Stimulated activated CD4-positive, alpha-beta T cell treated with anti-CD3 and anti-CD28 coated beads, TNF-alpha, amount 100 ng/mL, for 1 hour (primary cell): ENCODE measurements at places on chromosomes 5 and 9.

DNA sequence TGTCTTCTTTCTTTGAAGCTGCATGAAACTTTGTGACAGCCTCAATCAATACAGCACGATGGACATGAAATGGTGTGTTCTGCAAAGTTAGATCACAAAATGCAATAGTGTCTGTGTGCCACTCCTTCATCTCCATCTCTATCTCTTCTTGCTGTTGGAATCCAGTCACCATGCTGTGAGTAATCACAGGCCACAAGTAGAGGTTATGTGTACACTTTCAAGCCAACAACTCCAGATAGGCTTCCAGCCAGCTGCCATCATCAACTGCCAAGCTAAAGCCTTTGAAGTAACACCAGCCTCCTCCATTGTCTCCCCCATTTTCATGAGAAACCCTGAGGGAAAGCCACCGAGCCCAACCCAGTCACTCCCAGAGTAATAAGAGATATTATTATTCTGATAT is 360.6 kb downstream of the PTPRD start:
- no peak for DNase-seq

- DNase-seq = no peak
Observed at GRCh38 chr9:19787672-19788071, 1.2 kb downstream of the SLC24A2 start.

- DNase-seq = no peak
Observed at GRCh38 chr5:91367908-91368648, 15.0 kb downstream of the ARRDC3 start.

- DNase-seq = no peak
Observed at GRCh38 chr5:32258424-32258823, 54.3 kb downstream of the MTMR12 start.

GRCh38 chr5:17005107-17005828 is 69.2 kb upstream of the MYO10 start:
- no peak for DNase-seq

- no peak for DNase-seq
Observed at GRCh38 chr5:125550274-125550673, 803.8 kb upstream of the ZNF608 start.

GRCh38 chr9:107734256-107735013 is 244.9 kb upstream of the KLF4 start:
- no peak for DNase-seq

DNA sequence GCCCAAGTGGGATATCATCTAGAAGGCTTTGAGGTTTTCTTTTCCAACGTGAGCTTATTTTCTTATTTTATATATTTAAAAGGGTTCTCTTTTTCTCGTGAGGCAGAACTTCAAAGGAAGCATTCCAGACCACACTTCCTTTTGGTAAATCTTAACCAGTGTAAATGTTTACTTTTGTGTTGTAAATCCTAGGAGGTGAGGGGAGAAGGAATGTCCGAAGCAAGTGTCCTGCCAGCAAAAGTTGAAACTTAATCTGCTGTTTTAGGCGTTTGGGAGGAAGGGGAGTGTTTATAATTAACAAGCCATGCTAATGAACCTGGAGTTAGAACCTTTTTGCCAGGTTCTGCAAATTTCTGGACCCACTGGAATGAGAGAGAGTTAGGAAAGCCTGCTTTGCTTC is 37.9 kb downstream of the WWC1 start:
- DNase-seq = no peak

DNA sequence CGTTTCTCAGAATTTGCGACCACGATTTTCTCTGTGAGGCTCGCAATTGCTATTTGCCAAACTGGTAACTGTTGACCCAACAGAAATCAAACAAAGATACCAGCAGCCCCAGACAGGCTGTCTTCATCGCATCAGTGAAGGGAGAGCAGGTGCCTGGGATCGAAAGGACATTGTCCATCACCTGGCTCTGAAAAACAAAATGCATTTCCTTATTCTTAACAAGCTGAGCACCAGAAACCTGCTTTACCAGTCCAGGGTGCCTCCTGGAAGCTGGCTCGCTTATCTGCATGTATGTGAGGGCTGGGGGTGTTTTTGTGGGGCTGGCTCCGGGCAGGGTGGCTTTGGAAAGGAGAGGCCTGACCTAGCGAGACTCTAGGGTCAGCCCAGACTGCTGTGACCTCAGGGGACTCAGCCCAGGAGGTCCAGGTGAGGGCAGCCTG is 24.7 kb downstream of the WWC1 start:
- DNase-seq = no peak

DNA sequence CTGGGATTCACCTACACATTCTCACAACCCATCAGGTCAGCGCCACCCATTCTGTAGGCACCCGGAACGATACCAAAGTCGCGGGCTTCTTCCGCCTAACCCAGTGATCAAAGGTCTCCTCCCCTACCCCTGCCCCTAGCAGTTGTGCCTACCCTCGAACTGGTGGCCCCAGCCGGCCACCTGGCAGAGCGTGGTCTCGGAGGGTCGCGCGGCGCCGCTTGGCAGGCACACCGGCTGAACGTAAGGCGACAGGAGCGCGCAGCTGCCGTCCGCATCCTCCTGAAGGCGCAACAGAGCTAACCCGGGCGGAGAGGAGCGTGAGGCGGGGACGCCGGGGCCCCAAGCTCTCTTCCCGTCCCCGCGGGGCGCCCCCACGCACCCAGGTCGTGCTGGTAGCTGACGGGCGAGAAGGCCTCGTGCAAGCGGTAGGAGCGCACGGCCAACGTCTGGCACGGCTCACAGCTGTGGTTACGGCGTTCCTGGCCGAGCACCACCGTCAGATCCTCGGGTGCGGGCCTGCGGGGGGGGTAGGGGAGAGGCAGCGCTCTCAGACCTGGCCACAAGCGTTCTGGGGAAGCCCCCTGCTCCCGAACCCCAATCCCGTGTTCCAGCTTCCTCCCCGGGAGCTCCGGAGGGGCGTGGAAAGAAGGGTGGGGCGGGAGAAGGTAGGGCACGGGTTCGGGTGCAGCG is 2.8 kb upstream of the PFN3 start:
- no peak for DNase-seq

DNA sequence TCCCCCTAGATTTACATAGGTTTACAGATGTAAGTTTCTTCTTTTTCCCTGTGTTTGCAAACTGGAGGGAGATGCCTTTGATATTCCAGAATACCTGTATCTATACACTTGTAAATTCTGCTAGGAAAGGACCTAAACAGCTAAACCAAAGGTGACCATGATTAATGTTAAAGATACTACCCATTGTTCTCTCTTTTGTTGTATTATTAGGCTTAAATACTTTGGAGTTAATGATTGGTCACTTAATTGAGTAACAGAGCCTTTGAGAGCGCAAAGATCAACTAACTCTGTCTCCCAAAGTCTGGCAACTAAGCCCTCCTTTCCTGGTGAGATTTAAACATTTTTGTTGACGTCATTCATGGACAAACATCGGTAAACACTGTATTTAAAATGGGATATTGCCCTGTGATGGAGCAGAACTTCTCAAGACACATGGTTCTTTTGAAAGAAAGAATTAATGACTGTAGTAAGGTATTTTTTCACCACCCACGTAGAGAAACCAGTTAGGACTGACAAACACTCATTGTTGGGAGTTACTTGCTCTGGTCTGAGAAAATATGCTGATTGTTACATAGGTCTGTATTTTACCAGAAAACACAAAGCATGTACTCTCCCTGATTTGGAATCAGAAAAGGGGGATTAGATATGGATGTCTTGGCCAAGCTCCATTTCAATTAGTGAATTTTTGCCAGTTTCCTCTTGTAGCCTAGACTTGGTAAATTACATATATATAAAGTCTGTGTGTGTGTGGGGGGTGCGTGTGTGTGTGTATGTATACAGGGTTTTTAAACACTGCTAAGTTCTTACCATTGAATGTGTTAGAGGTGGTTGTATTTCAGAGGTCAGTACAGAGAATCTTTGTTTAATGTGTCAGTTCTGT is 4.6 kb downstream of the VCAN start:
- DNase-seq = no peak

- no peak for DNase-seq
Observed at GRCh38 chr5:30113542-30113941, 1079.9 kb upstream of the CDH6 start.

DNA sequence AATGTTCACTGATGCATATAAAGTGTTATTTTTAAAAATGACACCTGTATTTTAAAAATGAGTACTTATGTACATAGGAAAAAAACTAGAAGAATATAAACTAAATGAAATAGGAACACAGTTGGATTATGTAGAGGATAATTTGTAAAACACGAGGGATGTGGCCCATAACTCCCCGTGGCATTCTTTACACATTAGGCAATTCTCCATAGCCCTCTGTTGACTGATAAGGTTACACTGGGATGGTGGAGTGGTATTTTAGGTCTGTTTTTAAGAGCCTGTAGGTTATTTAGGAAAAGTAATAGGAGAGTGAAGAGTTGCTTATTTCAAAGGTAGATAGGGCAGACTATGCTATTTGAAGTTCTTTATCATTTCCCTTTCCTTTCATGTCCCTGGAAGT is 1.8 kb downstream of the CAVIN4 start:
- no peak for DNase-seq

DNA sequence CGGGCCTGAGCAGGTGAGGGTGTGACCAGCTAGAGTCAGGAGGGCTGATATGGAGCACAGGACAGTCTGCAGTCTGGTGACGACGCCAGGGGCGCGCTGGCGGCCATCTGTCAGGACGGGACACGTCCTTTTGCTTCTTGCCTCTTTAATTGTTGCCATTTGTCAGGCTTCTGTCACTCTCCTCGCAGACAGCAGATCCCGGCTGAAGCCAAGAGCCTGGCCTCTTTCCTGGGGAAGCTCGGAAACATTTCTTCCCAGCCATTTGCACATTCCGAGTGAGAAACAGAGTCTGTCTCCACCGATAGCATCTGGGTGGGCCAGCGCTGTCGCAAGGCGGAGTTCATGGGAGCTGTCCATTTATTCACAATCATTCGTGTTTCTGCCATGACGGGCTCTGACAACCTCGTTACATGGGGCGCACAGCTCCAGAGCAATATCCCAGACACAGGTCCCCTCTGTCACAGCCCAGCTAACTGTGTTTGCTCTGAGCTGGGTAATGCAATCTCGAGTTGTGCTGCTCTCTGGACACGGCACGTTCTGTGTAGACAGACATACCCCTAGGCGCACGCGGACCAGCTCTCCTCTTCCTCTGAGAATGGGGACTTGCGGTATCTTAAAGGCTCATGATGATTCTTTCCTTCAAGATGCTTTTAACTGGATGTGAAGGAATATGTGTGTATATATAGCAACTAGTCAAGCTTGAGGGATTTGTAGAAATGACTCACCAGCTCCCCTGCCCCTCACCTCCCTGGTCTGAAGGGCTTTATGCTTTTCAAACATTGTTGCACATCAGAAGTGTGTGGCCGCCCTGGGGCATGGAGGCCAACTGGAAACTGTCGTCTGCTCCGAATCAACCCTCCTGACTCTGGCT is 105.3 kb upstream of the FCN2 start:
- DNase-seq = no peak

DNA sequence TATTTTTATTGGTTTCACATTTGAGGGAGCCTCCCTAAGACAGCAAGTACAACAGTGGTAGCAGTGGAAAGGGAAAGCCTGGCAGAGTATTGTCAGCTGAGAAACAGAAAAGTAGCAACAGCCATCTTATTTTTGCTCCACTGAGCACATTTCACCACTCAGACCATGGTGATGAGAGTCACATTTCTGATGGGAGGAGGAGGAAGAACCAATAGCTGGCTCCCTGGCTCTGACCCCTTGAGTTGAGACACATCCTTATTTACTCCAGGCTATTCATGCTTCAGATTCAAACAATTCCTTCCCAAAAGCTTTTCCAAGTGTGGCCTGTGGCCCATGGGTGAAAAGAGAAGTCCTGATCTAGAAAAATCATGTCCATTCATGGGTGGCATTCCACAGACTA is 236.3 kb downstream of the ARHGAP26 start:
- DNase-seq = no peak

GRCh38 chr5:7534505-7534904 is 138.6 kb downstream of the ADCY2 start:
- no peak for DNase-seq

DNA sequence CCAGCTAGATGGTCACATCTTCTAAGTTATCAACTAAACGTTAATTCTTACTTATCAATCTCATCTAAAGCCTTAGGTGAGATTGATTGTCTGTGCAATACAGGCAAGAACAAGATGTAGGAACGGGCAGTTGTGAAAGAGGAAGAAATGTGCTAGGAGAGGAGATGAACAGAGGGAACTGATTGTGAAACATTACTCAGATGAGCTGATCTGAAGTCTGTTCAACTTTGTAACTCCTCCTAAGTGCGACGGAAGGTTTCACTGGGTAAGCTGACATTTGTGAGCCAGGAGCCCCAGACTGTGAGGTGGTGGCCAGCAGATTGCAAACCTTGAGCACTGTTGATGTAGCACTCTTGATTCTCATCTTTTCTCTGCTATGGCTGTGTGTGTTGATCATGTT is 204.1 kb downstream of the CD180 start:
- DNase-seq = no peak

DNA sequence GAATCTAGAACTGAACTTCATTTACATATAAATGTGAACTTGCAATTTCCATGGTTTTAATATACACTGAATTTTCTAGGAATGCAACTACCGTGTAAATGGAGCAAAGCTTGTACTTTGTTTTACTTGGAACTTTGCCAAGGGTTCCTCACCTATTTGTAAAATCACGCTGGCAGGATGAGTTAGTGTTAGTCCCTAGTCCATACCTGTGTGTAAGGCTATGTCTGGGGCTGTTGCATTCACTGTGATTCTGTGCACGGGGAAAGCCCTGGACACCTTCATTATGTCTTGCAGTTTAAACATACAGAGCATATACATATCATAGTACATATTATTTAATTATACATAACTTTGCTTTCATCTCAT is 119.9 kb downstream of the PAX5 start:
- no peak for DNase-seq

GRCh38 chr9:83598487-83598886 is 24.5 kb upstream of the IDNK start:
- no peak for DNase-seq

GRCh38 chr5:36666986-36667385 is 60.6 kb downstream of the SLC1A3 start:
- DNase-seq = no peak

- DNase-seq = no peak
Observed at GRCh38 chr9:17535176-17535575, 43.7 kb upstream of the SH3GL2 start.

- DNase-seq = no peak
Observed at GRCh38 chr5:81755320-81755719, 4.4 kb upstream of the SSBP2 start.

- no peak for DNase-seq
Observed at GRCh38 chr5:13328316-13328715, 616.2 kb downstream of the DNAH5 start.

- no peak for DNase-seq
Observed at GRCh38 chr5:1103505-1104326, 8.1 kb downstream of the SLC12A7 start.

GRCh38 chr5:50791813-50792212 is 125.4 kb downstream of the PARP8 start:
- DNase-seq = no peak

GRCh38 chr9:26983340-26983739 is 22.1 kb downstream of the LRRC19 start:
- DNase-seq = no peak

DNA sequence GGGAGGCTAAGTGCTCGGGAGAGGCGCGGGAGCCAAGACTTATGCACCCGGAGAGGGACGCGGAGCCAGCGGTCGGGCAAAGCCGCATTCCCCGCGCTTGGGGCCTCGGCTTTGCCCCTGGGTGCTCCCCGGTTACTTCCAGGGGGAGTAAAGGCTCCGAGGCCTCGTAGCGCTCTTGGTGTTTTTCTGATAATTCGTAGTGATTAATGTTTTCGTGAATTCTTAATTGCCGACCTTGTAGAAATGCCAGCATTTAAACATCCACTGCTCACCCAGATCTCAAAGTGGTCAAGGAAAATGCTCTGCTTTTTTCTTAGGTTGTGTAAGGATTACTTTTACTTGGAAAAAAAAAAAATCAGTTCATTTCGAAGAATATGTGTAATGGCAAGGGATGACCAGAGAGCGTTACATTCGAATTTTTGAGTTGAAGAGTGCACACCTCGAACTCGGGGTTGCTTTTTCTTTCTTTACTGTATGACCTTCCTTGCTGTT is 654 bp upstream of the TUT7 start:
- DNase-seq = no peak
